ENCODE measurements at places on chromosomes 12 and 14.

DNA sequence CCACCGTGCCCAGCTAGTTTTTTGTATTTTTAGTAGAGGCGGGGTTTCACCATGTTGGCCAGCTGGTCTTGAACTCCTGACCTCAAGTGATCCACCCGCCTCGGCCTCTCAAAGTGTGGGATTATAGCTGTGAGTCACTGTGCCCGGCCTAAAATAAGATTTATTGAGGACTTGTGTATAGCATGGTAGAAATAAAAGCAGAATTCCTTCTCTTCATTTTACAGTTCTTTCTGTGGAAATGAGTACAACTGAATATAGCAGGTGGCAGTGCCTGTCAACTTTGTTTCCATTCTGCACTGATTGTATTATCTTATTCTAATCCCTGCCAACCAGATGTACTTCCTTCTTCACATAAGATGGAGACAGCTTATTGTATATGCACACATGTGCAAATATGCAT, 41.0 kb downstream of the DIP2B start:
- no peak for DNase-seq

DNA sequence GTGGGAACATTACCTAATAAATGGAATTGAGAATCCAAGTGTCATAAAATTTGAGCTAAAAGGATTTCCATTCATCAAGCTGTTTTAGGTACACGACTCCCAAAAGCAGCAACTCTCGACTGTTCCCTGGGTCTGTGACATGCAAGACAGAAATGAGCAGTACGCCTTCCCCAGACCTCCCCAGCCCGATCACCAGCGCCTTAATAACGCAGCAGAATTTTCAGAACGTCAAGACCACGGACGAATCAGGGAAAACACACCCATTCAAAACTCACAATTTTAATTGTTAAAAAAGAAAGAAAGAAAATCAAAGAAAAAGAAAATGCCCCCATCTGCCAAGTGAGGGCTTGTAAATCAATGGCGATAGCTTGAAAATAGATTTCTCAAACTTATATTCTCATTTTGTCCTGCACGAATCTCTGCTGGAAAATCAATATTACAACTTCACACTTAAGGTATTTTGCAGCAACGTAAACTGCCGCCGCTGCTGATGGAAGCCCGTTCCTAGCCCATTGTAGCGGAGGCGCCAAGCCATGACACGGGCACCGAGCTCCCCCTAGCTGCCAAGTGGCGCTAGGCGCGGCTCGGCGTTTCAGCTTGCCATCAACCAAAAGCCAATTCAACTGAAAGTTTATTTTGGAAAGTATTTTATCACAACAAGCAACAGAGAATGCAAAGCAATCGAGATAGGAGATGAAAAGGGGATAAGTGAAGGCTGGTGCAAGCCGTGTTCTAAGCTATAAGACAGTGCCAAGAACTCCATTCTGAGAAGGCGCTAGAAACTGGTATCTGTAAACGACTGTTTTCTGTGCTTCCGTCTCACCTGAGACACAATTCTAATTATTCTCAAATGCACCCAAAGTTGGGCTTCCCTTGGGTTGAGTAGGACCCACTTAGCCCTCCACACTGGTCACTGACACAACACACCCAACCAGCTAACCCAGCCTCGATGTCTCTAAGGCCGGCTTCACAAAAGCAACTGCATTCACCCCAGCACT, 5.5 kb downstream of the BCL11B start:
- DNase-seq: peak; percentile 83

- no peak for DNase-seq
Measured at GRCh38 chr12:53960187-53961024, 5.7 kb downstream of the HOXC12 start.

GRCh38 chr12:90829044-90829443, 125.9 kb downstream of the CCER1 start:
- no peak for DNase-seq

GRCh38 chr14:30354439-30354838, 204.5 kb upstream of the G2E3 start:
- no peak for DNase-seq

DNA sequence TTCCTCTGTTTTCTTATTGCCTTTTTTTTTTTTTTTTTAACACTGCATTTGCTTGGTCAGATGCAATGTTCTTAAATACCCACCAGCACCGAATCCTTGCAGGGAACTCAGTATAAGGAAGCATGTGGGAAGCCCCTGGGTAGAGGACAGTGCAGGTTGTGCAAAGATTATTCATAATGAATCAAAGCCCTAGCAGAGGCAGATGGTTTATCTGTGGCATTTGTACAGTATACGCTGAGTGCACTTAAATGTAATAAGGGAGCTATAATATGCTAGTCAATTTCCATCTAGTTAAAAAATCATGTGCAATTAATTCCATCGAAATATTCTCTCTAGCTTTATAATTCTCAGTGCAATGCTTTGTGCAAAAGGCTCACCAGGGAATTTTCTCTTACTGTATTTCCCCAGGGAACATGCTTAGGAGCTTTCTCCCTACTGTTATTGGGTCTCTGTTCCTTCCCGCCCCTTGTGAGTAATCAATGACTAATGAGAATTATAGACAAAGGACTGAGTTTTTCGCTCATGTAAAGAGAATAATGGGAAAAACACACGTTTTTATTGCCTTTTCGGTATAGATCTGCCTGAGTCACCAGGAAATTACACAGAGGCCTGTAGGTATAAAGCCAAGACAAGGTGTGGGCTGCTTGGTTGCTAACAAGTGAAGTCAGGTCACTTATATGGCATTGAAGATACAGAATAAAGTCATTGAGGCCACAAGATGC, 1214.3 kb upstream of the TMEM132C start:
- DNase-seq: peak; percentile 81

Measured in fibroblast of skin of right biceps (primary cell).